Sciatic nerve (tissue), 2 donors: ENCODE measurements at places on chromosomes 5 and 9.

GRCh38 chr5:130282049-130282448, 377.8 kb downstream of the CHSY3 start:
- DNase-seq: no peak

GRCh38 chr9:10226996-10227395, 385.8 kb downstream of the PTPRD start:
- no peak for DNase-seq

GRCh38 chr9:27534658-27535209, 5.1 kb upstream of the MOB3B start:
- no peak for DNase-seq

DNA sequence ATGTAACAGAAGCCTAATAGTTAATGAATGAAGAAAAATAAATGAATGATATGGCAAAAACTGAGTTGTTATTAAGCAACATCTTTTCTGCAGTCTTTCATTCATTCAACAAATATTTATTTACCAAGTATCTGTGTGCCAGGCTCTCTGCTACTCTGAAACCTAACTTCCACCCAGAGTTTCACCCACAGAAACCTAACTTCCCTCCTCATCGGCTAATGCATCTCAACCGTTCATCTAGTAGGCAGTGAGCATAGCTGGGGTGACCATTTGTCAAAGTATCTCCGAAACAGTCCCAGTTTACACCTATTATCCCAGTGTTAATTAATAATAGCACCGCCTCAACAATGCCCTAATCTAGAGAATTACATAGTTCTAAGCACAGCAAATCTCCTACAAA, 1.5 kb downstream of the TTC39B start:
- DNase-seq: no peak

GRCh38 chr5:12013351-12013750, 109.1 kb upstream of the CTNND2 start:
- no peak for DNase-seq

- DNase-seq: no peak
These were observed 80.0 kb upstream of the GRHPR start for GRCh38 chr9:37342493-37342892.

DNA sequence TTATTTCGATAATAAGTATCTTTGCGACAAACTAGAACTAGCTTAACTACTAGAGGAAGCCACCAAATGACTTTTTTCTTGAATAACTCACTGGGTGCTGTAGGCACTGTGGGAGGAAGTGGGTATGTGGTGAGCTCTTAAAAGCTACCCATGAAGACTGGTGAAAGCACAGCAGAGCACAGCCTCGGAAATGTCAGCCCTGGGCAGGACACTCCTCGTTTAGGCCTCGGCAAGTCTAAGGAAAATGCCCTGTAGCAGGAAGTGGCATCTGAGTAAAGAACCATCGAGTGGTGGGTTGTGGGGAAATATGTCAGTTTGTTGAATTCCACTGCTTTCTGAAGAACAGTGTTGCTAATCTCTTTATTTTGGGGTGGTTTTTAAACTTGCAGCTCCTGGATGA, 44.0 kb upstream of the NCS1 start:
- DNase-seq: no peak

- DNase-seq: peak; percentile 77
These were observed 81.7 kb downstream of the MUSK start for GRCh38 chr9:110750272-110750671.

DNA sequence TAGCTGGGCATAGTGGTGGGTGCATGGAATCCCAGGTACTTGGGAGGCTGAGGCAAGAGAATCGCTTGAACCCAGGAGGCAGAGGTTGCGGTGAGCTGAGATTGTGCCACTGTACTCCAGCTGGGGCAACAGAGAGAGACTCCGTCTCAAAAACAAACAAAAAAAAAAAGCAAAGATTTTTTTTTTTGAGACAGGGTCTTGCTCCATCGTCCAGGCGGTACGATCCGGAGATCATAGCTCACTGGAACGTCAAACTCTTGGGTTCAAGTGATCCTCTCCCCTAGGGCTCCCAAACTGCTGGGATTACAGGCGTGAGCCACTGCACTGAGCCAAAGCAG, 37.6 kb downstream of the ABCA1 start:
- DNase-seq: no peak

DNA sequence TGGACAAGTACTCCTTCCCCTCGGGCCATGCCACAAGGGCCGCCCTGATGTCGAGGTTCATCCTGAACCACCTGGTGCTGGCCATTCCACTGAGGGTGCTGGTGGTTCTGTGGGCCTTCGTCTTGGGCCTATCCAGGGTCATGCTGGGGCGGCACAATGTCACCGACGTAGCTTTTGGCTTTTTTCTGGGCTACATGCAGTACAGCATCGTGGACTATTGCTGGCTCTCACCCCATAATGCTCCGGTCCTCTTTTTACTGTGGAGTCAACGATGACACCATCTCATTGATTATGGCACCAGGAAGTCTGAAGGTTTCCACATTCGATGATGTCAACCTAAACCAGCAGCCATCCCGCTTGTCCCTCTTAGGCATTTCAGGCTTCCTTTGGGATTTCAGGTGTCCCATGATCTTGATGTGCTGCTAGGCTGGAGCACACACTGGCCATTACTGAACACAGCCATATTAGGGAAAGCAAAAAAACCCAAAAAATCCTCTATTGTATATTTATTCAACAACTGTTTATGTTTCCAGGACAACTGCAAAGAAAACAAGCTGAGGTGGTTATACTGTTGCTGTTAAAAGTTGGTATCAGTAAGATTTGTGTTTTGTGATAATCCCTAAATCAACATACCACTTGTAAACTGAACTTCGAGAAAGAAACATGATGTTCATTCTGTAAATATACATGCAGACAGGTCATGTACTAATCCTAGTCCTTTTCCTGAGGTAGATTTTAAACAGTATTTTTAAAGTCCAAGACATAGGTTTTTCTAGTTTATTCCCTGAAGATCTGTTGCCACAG, 1.1 kb downstream of the PLPP6 start:
- DNase-seq: no peak

DNA sequence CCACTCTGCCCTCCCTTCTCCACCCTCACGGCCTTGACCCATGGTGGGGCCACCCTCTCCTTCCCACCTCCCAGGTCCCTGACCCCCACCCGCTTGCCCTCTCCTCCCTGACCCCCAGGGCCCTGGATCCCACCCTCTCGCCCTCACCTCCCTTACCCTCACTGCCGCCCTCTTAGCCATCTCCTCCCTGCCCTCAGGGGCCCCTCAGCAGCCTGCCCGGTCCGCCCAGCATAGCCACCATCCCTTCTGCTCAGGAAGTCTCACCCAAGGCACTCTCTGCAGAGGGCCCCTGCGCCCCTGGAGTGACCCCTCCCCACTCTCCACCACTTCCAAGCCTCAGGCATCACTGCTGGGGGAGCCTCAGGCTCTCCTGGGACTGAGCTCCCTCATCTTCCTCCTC, 66.3 kb downstream of the MRPL36 start:
- DNase-seq: peak; percentile 25

DNA sequence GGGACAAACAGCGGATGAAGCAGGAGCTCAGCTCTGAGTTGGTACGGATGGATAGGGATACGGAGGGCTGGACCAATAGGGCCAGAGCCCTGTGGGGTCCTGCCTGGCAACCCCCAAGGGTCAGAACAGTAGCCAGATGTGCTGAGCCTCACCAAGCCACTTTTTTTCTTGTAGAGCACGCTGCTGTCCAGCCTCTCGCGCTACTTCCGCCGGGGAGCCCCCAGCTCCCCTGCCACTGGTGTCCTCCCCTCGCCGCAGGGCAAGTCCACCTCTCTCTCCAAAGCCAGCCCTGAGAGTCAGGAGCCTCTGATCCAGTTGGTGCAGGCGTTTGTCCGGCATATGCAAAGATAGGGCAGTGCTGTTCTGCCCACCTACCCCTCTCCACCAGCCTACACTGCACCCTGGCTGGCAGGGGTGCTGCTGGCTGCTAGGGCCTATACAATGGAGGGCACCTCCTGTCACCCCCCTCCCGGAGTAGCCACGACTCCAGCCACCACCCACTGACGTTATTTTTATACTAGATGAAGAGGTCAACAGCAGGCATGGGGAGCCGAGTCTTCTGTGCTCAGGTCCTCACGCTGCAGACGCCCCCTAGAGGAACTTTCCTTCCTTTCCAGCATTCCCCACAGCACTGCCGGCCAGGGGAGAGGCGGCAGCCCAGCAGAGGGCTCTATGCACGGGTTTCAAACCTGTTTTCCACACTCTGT, 21.6 kb downstream of the SH3GLB2 start:
- DNase-seq: peak; percentile 82

- peak; percentile 50 for DNase-seq
These were observed 8.1 kb upstream of the COL5A1 start for GRCh38 chr9:134633362-134634142.

DNA sequence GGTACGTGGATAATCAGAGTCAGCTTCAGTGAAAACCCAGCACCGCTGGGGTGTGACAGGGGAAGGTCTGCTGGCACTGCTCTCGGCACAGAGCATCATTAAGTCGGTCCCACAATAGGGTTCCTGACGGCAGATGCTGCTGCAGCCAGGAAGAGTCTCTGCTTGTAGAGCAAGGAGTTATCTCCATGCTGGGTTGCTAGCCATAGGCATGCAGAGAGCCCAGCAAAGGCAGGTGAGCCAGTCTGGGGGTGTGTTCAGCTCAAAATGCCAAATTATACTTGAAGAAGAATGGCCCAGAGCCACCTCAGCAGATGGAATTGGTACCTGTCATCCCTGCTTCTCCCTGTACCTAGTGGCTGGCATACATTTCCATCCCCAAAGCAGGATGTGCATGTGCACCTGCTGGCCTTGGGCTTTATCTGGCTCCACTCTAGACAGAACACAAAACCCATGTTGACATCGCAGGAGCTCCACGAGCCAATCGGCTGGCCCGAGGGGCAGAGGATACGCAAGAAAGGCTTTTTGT, 100.8 kb downstream of the WDR41 start:
- DNase-seq: no peak

- peak; percentile 57 for DNase-seq
These were observed 183.2 kb downstream of the AUH start for GRCh38 chr9:91178281-91179236.

GRCh38 chr5:162474239-162474638, 406.7 kb downstream of the GABRG2 start:
- DNase-seq: no peak

GRCh38 chr5:15992918-15993317, 186.7 kb downstream of the MARCHF11 start:
- no peak for DNase-seq

DNA sequence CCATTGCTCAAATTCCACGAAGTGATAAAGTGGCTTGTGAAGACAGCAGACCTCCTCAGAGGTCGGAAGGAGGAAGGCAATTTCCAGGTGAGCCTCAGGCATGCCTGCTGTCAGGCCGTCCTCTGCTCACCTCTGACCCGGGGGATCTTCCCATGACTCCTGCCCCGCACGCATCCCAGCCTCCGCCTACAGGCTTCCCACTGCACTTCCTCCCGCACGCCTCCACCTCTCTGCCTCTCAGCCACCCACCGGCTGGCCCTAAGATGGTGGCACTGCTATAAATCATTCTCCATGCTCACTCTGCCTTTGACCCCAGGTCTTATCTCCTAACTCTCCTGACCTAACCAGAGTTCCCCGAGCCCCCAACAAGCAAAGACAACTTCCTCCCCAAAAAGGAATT, 49.4 kb upstream of the DNAH5 start:
- no peak for DNase-seq

- no peak for DNase-seq
These were observed 28.9 kb downstream of the FAM151B start for GRCh38 chr5:80516826-80517225.

- no peak for DNase-seq
These were observed 235.7 kb upstream of the TARS1 start for GRCh38 chr5:33205079-33205478.

DNA sequence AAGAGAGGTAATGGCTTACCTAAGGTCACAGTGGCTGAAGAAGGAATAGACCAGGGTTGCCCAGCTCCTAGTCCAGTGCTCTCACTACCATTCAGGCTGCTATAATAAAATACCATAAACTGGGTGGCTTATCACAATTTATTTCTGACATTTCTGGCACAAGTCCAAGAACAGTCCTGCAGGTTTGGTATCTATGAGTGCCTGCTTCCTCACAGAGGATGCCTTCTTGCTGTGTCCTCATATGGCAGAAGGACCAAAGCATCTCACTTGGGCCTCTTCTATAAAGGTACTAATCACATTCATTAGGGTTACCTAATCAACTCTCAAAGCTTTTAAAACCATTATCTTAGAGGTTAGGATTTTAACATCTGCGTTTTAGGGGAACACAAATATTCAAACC, 17.2 kb downstream of the STARD4 start:
- no peak for DNase-seq

GRCh38 chr5:147520450-147520849, 10.6 kb upstream of the DPYSL3 start:
- DNase-seq: no peak

- DNase-seq: no peak
These were observed 162.0 kb upstream of the PTCH1 start for GRCh38 chr9:95678759-95679158.

DNA sequence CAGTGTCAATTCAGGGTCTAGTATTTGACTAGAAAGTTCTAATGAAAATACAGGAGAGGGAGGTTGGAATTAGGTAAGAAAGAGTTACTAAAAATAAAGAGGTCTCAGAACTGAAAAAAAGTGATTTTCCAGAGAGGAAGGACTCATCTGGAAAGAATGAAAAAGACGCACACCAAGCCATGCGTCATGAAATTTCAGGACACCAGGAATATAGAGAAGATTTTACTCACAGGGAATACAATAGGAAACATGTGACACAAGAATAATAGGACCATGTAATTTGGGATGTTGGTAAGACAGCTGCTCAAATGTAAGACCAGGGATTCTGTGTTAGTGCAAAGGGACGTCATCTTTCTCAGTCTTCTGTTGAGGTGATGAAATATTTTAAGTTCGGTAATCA, 224.7 kb downstream of the GDNF start:
- DNase-seq: no peak

GRCh38 chr9:125986966-125987365, 239.8 kb downstream of the PBX3 start:
- no peak for DNase-seq

GRCh38 chr9:128565578-128565977, 13.2 kb downstream of the SPTAN1 start:
- no peak for DNase-seq
